ENCODE measurements at places on chromosomes 1 and 21.

GRCh38 chr21:15062606-15062965 is 2.2 kb downstream of the NRIP1 start:
- DNase-seq = peak; percentile 64

DNA sequence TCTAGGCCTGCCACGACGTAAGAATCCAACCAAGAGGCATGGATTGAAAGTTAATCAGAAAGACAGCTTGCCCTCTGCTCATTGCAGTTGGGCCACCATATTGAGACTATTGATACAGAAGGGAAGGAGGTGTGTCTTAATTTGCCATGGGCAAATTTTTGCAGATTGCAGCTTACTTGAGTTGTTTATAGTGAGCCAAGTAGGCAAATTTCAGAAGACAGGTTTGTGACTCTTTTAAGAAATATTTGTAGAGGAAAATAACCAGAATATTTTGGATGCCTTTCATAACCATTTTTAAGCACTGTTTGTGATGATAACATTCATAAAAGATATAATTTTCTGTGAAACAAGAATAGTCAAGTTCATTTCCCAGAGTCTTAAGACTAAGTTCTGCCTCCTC is 74.1 kb downstream of the PRDM2 start:
- DNase-seq = no peak

GRCh38 chr1:8560611-8561544 is 243.0 kb downstream of the SLC45A1 start:
- DNase-seq = peak; percentile 69

DNA sequence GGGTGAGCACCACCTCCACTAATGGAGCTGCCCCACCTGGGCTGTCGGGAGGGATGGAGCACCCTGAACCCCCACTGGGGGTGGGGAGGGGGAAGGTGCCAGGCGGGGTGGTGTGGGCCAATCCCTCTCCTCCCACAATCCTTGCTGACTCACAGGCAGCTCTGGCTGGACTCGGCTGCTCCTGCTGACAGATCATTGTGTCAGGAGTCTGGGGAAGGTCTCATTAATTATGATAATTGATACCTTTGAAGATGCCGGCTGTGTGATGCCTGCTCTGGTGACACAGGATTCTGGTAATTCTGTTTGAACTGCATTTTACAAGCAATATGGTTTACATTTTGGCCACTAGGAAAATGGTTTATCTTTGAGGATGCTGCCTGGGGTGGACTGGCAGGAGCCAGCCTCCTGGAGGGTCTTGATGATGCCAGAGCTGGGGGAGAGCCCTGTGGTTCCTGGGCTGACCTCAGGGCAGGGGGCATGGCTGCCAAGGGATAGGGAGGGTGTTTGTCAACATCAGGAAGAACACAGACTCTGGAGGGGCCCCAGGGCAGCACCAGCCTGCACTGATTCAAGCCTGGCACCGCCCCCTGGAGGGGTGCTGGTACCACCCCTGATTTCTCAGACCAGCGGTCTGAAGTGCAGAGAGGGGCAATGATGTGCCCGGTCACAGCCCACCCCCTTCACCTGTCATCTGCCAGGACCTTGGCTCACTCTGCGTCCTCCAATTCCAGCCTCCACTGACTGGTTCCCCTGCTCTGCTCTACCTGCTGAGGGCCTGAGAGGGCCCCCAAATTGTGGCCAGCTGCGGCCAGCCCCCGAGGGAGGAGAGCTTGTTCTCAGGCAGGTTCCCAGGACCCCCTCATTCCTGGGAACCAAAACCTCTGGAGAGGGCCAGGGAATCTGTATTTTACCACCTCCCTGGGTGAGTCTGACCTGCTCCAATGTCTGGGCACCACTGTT is 338.8 kb downstream of the MATN1 start:
- DNase-seq = no peak

DNA sequence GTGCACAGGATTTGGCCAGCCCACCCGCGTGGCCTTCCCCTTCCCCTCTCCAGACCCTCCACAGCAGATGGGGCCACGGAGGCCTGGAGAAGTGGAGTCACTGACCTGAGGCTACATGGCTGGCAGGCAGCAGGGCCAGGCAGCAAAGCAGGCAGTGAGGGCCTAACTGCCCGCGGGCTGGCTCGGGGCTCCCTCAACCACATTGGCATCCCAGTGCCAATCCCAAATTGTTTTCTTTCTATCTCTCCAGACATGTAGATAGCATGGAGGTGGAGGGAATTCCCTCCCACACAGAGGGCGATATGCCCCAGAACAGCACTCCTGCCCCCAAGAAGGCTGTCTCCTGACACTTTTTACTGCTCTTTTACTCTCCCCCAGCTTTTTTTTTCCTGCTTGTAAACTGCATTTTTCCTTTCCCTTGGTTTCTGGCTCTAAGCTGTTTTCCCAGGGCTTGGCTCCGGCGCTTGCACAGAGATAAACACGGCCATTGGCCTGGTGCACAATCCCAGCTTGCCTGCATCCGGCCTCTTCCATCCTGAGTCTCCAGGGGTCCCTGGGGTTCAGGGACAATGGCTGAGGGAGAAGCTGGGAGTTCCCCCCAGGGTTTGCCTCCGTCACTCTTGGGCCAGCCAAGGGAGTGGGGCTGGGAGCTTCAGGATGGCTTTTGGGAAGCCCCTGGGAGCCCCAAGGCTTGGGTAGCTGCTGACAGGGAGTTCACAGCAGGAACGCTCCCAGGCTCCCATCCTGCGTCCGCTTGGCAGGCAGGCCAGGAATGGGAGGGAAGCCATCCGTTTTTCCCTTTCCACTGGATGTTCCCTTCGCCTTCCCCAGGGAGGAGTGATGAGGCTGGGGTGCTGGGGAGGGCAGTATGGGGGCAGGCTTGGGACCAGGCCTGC is 7.0 kb downstream of the EPHX1 start:
- no peak for DNase-seq

DNA sequence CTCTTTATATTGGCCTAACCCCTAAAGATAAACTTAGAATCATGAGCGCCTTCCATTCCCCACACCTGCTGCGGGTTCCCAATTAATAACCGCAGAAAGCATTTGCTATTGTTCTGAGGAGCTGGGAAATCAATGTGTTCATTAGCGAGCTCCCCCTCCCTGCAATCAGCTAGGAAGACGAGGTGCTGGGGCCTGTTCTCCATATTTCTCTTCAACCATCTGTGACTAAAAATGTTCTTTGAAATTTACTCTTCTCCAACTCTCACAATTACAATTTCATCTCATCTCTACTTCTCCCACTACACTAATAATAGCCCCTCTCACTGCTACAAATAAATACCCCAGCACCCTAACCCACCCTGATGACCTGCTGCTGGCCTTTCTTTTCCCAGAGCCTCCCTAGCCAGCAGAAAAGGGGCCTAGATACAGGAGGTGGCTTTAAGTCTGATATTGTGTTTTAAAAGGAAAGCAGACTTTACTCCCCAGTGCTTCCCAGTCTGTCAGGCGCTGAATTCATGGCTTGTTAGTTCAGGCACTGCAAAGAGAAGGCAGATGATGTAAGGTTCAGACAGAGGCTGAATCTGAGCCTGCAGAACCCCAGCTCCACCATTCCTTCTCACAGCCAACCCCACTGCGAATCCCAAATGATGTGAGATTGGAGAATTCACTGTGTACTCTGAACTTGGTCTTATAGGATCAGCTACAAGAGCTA is 477.5 kb upstream of the DAB1 start:
- DNase-seq = no peak

DNA sequence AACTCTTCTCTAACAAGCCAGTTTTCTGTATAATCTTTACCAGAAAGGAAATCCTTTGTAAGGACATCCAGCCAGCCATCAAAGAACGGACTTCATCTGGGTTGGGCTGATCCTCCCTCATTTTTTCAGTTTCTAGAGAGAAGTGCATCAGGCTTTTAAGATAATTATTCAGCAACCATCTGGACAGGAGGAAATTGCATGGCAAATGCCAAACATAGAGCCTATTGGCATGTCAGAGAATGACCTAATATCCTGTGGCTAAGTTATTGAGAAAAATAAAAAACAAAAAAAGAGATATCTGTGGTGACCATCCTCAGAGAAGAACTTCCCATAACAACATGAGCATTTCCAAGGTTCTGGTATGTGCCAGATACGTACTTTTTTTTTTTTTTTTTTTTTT is 74.9 kb upstream of the BEND5 start:
- DNase-seq = no peak

GRCh38 chr1:212794561-212795014 is 2.9 kb downstream of the TATDN3 start:
- DNase-seq = no peak

DNA sequence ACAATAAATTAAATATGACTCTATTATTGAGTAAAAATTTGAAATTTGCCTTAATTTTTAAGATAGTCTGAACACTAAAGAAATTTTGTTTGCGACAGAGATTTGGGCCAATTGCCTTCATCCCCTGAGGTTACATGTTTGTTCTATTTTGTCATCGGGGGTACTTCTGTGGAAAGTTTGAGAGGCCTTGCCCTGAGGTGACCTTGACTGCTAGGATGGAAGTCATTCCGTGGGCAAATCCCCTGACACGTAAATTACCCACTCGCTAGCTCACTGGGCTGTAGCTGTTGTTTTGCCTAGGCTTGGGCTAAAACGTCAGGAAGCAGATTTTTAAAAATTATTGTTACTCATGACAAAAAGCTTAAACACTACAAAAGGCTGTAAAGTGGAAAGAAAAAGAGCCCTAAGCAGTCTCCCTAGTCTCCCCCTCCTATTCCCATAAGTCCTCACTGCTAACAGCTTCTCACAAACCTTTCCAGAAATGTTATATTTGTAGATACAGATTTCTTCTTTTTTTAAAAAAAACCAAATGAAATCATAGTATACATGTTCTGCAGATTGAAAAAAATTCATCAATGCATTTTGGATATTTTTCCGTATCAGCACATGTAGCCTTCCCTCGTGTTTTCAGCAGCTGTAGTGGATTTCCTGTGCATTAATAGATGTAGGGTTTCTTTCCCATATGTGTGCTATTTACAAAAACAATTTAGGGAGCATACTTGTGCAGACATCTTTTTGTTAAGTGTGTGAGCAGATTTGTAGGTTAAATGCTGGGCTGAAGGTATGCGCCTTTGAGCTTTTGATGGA is 142.7 kb downstream of the MRPS6 start:
- no peak for DNase-seq

- peak; percentile 61 for DNase-seq
Observed at GRCh38 chr1:228141226-228142044, 1.4 kb downstream of the GUK1 start.

GRCh38 chr1:78122389-78122788 is 76.6 kb downstream of the GIPC2 start:
- no peak for DNase-seq

- DNase-seq = peak; percentile 71
Observed at GRCh38 chr1:206556750-206557635, 49.7 kb downstream of the RASSF5 start.

GRCh38 chr1:117188816-117189437 is 21.8 kb downstream of the VTCN1 start:
- DNase-seq = no peak

DNA sequence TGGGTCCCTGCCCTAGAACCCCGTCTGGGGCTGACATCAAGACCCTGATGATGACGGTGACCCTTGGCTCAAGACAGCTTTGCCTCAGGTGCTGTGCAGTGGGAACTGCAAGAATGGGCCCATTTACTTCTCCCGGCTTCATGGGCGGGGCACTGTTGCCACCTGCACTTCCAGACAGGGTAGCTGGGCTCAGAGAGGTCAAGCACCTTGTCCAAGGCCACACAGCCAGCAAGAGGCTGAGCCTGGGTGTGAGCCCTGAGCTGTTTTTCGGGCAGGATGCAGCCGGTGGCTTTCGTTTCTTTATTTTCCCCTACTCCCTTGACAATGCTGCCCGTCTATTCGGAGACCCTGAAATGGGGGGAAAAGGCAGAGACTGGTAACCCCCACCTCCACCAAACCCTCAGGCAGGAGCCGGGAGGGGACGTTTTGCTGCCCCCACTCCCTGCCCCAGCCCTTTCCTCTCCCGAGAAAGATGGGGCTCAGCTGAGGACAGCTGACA is 91.7 kb downstream of the PRDM16 start:
- DNase-seq = no peak

DNA sequence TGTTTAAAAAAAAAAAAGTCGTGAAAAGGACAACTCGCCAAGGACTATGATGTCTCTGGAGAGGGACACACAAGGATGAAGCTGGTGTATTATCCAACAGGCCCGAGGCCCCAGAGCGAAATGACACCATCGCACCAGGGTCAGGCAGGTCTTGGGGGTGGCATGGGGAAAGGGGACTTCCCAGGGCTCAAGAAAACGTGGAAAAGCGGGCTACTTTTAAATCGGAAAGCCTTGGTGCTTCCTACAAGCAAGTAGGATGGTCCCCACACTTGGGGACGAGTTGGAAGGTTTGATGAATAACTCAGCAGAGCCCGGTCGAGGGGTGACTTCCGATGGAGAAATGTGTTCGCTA is 505 bp upstream of the GNPAT start:
- DNase-seq = no peak

GRCh38 chr1:61253059-61253735 is 170.8 kb downstream of the NFIA start:
- peak; percentile 98 for DNase-seq

DNA sequence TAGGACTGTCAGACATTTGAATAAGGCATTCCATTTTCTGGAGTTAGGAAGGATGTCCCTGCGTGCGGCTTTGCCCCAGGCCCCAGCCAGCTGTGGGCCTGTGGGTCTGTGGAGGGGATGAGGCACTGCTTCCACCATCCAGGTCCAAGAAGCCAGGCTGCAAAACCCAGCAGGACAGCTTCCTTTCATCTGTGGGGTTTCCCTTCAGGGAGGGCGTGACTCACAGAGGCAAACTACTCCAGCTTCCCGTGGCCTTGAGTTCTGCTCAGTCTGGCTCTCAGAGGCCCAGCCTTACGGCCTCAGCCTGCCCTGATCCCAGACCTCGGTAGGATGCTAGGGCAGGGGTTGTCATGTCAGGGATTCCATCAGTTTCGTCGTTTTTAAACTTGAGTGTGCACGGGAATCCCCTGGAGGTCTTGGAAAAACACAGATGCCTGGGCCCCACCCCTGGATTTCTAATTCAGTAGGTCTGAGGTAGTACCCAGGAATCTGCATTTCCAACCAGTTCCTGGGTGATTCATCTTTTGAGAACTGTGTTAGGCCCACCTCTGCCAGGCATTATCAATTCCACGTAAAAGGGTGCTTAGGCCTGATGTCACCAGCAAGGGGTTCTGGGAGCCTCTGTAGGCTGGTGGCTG is 32.3 kb upstream of the TENT5C start:
- no peak for DNase-seq

- no peak for DNase-seq
Observed at GRCh38 chr1:244094880-244095528, 43.9 kb downstream of the ZBTB18 start.

DNA sequence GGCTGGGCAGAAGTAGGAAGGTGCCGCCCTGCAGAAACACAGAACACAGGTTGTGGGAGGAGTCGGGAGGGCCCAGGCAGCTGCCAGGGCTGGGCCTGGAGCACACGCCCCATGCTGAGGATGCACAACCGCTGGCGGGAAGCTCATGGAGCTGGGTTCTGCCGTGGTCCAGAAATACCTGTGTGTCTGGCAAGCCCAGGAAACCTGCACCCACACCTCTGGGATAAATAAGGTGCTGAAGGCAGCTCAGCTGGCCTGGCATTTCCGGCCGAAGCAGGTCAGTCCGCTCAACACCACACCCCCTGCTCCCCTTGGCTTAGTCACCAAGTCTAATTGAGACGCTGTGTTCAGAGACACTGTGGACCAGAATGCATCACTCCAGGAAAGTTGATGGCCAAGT is 32.1 kb downstream of the CTNNBIP1 start:
- no peak for DNase-seq
